ENCODE measurements at places on chromosomes 6 and 20.

DNA sequence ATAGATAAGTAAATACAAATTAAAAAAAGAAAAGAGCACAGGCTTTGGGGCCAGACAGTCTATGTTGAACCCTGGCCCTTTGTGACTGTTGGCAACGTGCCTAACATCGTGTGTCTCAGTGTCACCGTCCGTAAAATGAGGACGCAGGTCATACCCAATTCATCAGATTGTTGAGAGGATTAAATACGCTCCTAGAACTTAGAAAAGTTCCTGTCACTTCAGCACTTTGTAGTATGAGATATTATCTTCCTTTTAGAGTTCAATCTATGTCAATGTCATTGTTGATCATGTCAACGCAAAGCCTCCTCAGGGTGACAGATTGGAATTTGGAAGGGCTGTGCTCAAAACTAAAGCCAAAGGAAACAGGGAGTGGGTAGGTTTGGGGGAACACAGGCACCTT is 21.7 kb downstream of the SERPINB1 start:
- no peak for DNase-seq

DNA sequence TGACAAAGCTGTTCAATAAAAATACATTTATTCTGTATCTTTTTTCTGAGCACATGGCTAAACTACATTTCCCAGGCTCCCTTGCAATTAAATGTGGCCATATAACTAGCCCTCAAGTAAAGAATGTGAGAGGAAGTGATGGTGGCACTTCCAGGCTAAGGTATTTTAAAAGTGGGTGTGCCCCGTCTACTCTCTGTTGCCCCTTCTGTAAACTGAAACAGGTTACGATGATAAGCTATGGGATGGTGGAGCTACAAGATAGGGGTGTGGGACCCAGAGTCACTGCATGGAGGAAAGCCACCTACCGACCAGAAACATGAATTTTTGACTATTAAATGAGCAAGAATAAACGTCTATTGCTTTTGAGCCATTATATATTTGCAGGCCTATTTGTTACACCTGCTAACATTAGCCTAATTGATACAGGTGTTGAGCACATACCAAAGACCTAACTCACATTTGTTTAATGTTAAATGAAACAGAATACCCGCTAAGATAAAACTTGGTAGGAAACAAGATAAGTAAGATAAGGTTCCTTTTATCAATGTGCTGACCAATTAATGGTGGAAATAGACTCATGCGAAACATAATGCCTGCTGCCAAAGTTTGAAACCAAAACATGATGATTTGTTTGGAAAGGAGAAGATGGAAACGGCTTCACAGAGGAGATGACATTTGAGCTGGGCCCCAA is 3.1 kb downstream of the FYN start:
- DNase-seq: no peak

GRCh38 chr6:136250686-136251008 is 536 bp upstream of the MTFR2 start:
- DNase-seq: no peak

DNA sequence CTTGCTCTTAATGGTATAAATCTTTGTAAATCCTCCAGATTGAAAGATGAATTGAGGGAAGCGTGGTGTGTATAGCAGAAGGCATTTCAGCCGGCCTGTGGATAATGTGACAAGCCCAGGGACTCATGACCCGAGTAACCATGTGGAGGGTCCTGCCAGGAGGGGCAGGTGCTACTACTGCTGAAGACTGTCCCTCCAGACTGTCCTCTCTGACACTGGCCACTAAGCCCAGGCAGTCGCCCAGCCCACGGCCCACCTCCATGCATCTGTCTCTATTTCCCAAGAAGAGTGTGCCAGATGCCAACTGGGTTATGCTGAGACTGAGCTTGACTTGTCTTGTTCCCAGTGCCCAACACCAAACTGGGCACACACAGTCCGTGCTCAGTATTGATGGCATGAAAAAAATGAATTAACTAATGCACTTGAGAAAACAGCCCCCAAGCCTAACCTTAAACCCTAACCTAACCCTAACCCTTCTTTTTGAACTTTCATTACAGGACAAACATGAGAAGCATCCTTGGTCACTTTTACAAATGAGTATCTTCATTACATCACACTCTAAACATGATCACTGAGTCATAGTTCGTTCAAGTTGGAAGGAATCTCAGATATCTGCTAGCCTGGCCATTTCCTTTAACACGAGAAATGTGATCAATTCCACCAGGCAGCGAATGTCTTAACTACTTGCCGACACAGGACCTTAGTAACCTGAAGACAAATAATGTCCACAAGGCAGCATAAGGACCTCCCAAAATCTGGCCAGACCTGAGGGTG is 182.2 kb upstream of the RREB1 start:
- DNase-seq: no peak

GRCh38 chr6:142746524-142746923 is 198.5 kb downstream of the HIVEP2 start:
- DNase-seq: no peak

All from stimulated activated effector memory CD8-positive, alpha-beta T cell treated with anti-CD3 and anti-CD28 coated beads, Interleukin-12 subunit alpha, Interleukin-12 subunit beta, amount 100 ng/mL, for 72 hours (primary cell).